ENCODE measurements at places on chromosomes 13 and 19.
A peak's percentile ranks its signal among the peaks of the same experiment; 100 is the strongest.

DNA sequence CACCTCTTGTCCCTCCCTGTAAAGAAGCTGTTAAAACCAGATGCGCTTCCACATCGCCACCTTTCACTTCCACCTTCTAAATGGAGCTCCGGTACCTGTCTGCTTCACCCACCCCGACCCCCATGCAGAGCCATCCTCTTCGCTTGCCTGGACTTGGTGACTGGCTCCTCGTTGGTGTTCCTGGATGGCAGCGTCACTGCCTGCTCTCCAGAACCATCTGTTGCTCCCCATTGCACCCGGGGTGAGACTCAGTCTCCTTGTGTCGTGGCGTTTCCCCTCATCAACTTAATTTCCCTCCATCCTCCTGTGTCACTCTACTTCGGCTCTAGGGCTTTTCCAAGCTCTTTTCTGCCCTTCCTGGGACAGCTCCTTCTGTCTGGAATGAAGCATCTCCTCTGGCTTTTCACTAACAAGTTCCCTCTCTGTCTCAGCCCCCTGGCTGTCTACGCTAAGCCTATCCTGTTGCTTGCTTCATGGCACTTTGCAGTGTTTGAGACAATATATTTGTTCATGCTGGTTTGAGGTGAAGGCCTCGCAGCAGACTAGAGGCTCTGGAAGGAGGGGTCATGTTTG, 10.3 kb downstream of the CEBPG start:
- DNase-seq = no peak

DNA sequence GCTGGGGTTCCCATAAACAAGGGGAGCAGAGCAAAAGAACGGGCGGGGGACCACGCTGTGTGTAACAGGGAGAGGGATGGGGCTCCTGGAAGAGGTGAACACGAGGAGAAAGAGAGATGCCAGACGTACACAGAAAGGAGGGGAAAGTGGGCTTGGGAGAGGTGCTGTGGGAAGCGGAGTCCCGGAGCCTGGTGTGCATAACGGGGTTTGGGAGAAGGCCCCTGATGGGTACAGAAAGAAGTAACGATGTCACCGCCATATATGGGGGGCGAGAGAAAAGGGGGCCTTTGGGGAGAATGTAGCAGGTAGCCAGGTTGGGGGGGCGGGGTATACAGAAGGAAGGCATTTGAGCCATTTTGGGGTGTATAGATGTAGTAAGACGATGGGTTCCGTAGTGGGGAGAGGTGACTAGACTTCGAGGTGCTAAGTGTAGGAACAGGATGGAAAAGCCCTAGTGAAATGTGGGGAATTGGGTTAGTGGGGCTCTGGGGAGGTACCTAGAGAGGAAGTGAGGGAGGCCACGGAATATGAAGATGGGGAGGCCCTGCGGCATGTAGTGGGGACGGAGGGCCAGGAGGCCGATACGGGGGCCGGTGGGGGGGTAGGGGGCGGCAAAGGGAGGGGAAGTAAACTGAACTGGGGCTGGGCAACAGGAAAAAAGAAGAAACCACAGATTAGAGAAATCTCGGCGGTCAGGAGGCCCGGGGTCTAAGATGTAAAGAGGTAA, 787 bp downstream of the ZNF580 start:
- no peak for DNase-seq

DNA sequence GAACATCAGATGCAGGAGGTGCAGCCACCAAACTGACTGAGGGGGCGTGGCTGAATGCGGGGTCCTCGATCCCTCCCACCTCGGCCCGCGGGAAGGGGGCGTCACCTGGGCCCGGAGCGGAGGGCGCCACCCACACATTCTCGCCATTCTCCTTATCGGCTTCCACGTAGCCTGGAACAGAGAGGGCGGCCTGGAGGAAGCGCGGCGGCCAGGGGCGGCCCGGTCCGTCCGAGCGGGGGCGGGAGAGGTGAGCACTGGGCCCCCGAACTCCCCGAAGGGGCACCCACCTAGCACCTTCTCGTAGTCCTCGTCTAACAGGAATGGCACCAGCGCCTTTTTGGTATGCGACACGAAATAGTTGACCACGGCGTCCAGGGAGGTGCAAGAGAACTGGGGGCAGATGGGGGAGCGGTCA, 11.8 kb downstream of the STAP2 start:
- peak; percentile 30 for DNase-seq

- no peak for DNase-seq
Observed at GRCh38 chr13:78875792-78876580, 217.0 kb upstream of the OBI1 start.

DNA sequence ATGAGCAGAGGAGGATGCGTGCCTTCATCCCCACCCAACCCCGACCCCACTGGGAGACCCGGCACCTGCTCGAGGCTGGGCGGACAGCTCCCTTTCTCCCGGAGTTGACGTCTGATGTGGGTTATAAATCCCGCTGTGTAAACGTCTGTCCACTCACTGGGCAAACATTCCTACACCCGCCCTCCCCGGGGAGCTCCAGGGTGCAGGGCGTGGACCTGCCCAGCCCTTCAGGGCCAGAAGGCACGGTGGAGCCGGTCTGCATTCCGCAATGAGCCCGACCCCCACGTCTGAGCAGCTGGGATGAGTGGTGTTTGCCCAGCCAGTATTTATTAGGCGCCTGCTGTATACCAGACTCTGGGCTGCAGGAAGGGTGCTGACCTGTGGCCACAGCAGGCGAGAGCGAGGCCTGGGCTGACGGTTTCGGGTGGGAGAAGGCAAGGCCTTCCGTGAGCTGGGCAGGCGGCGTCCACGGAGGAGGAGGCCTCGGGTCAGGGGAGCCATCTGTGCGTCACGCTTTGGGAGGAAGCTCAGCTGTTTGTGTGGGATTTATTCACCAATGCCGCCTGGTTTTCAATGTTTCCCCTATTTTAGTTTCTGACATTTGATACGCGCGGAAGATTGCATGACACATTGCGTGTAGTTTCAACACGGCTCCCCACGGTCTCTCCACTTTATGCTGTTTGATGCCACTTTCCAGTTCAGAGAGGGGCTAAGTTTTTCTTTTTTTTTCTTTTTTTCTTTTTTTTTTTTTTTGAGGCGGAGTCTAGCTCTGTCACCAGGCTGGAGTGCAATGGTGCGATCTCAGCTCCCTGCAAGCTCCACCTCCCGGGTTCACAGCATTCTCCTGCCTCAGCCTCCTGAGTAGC, 2.0 kb downstream of the MISP start:
- no peak for DNase-seq

GRCh38 chr13:23946900-23947299, 49.6 kb upstream of the C1QTNF9B start:
- DNase-seq = no peak

- DNase-seq = no peak
Observed at GRCh38 chr13:112326821-112327370, 49.3 kb upstream of the SPACA7 start.

- no peak for DNase-seq
Observed at GRCh38 chr13:47463726-47464125, 537.3 kb downstream of the SUCLA2 start.

GRCh38 chr19:18291590-18292461, 10.4 kb upstream of the JUND start:
- DNase-seq = peak; percentile 74

DNA sequence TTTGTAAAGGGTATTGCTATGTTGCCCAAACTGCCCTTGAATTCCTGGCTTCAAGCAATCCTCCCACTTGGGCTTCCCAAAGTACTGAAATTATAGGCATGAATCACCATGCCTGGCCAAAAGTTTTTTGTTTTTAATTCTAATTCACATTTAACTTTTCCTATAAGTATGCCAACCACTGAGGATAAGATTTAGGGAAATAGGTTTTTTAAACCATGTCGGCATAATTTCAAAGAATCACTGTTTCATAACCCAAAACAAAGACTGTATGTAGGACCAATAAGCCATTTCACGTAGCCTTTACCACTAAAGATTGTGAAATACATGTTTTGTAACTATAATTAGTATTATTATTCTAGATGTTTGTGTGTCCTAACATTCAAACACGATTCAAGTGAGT, 8.2 kb downstream of the ZDHHC20 start:
- no peak for DNase-seq

- no peak for DNase-seq
Observed at GRCh38 chr13:29624997-29625396, 29.5 kb upstream of the SLC7A1 start.

- DNase-seq = no peak
Observed at GRCh38 chr19:44726465-44726864, 22.0 kb upstream of the BCL3 start.

DNA sequence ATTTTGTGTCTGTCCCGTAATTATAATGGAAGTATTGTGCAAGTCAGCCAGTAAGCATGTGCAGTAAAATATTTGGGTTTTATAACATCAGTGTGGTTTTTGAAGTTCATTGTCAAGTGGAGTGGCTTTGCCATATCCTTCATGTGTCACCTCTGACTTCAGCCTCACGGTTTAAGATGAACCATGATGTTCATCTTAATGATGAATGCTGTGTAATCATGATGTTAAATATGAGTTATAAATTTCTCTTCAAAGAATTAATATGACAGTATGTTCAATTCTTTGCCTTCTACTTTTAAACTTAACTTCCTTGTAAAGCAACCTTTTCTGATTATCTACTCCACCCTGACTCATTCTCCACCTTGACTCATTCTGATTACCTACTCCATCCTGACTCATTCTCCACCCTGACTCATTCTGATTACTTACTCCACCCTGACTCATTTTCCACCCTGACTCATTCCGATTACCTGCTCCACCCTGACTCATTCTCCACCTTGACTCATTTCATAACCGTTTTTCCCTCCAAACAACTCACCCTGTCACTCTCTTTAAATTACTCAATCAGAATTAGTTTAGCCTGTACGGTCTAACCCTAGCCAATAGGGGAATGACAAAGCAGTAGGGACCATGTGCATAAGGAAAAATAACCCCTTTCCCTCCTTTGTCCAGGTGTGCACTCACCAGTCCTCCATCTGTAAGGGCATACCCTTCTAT, 50.3 kb upstream of the ANKRD10 start:
- DNase-seq = no peak

DNA sequence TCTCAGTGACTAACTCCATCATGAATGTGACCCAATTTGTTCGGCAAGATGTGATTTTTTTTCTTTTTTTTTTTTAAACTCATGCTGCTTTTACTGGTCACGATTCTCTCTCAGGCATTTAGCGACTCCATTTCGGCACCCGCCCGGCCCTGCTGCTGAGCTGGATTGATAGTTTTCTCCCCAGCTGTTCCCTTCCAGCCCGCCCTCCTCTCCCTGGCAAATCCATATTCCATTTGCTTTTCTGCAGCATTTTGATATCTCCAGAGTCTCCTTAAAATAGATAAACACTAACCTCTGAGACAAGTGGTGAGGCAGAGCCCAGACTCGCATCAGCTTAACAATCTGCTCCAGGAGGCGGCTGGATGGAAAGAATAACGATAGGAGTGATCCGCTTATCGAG, 55.5 kb upstream of the KATNAL1 start:
- DNase-seq = no peak

DNA sequence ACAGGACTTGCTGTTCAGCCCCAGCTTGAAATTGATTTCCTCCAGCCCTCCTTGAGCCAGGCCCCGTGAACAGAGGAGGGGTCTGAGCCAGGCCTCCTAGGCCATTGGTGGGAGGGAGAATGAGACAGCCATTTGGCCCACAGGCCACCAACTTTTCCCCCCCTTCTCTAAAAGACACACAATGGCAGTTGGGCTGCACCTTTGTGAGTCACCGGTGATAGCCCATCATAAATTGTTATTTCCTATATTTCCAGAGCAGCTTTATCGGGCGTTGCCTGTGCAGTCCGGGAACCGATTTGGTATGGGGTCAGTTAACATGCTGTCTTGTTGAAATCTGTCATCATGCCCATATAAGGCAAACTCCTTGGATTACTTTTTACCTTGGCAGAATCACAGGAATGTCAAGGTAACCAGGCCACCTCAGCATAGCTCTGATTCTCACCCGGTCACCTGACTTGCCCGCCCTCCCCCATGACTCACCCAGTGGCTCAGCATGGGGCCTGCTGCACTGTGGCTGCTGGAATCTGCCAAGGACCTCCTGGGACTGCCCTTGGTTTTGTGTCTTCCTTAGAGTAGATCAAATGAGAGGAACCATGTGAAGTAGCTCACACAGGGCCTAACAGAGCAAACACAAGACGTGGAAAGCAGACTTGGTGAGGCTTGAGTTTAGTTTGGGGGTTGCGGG, 36.1 kb downstream of the ACTN4 start:
- DNase-seq = peak; percentile 49

DNA sequence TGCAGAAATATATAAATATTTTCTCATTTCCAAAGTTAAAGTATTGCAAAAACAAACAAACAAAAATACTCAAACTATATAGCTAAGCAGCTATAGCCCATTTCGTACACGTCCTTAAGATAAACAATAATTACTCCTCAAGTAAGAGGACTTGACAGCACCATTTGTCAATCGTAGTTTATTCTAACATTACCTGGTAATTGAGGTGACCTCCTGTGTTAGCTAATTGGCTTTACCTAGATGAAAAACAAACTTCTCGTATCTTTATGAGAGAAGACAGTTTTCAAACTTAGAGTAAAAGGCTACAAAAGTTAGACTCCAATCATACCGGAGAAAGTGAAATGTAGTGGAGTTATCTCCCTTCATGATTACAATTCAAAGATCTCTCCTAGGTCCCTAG, 1876.1 kb upstream of the PCDH20 start:
- no peak for DNase-seq

DNA sequence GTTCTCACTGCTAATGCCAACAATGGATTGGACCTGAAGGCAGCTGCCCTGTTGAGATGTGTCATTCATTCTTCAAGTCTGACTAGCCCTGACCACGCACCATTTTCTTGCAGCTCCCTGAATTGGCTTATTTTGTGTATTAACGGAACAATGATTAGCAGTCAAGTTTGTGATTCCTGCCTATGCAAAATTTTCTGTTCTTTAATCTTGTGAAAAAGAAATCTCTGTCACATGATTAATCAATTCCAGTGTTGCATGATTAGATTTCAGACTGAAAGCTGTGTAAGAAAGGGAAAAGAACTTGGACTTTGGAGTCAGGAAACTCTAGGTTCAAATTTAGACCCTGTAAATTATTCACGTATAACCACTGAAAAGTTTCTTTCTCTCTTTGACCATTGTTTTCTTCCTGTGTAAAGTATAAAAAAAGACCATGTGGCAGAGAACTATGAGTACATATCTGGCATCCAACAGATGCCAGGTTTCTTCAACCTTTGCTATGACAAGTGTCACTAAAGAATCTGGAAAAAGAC, 64.5 kb upstream of the SLC10A2 start:
- no peak for DNase-seq

DNA sequence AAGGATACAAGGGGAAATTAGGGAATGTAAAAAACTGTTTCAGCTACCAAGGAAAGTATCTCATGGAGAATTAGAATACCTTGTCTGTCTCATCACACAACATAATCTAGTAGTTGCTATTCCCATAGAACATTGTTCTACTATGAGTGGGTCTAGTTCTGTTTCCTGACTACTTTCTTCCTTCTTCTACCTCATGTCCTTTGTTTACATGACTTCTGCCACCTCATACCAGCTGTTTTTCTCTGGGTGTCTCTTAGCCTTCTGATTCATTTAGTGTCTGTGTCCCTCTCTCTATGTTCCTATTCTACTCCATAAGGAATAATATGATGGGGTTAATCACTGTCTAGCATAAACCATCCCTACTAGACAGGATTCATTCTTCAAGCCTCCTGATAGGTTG, 887.3 kb downstream of the DIAPH3 start:
- DNase-seq = no peak

GRCh38 chr19:34256835-34257558, 2.6 kb downstream of the GARRE1 start:
- DNase-seq = no peak
